ENCODE measurements at places on chromosomes 1 and 21. TPM values are rescaled to one million over a fixed set of nuclear protein-coding genes. Genes with fewer than 3 reads are reported as not detected.

Gene TMEM82
- total RNA-seq, result not detected

Gene PDZK1
- not detected for total RNA-seq

DNA sequence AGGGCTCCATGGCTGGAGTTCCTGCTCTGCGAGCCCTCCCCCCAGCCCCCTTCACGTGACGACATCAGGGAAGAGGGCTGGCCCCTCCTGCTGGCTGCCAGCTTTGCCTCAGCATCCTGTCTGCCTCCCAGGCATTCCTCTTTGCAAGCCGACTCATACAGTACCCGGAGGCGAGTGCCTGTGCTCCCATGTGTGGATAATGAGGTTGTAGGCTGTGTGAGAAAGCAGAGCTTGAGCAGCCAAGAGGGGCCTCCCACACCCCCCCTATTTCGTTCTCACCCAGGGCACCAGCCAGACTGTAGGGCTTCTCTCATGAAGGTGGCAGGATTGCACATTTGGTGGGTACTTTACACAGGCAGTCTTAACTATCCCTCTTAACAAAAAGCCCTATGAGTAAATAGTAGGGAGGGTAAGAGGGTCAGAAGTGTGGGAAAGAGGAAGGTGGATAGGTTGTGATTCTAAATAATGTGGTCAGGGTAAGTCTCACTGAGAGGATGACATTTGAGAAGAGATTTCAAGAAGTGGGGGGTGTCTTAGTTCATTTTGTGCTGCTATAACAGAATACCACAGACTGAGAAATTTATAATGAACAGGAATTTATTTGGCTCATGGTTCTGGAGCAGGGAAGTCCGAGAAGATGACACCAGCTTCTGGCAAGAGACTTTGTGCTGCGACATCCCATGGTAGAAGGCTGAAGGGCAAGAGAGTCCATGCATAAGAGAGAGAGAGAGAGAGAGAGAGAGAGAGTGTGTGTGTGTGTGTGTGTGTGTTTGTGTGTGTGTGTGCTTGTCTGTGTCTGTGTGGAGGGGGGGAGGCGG, 113.5 kb downstream of the OMA1 start:
- no peaks in the 10 kb centered on the region for H3K36me3 ChIP-seq
- no peak overlapping the region for H3K27ac ChIP-seq
- no peak overlapping the region for H3K4me3 ChIP-seq

DNA sequence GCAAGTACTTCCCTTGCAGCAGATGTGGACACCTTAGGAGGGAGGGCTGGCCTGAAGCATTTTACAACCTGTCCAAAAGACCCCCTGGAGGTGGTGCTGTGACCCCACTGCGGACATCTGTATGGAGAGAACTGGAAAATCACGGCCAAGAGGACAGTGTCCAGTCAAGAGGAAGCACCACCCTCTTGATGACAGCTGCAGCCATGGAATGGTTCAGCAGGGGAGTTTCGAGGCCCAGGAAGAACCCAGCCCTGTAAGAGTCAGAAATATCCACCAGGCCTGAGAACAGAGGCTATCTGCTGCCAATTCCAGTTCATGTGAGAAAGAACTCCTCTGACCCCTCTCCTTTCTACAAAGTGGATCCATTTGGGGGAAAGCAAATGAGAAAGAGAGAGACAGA, 126.8 kb downstream of the PLXNA2 start:
- no peaks in the 10 kb centered on the region for H3K27me3 ChIP-seq
- H3K36me3 ChIP-seq, result no peaks in the 10 kb centered on the region
- DNase-seq, result no peak
- no peak overlapping the region for H3K4me3 ChIP-seq
- no peak overlapping the region for H3K27ac ChIP-seq
- no peaks in the 10 kb centered on the region for H3K4me1 ChIP-seq

Gene RBM11
- total RNA-seq, result 0.76 TPM

Gene CLCNKA
- total RNA-seq, result not detected

DNA sequence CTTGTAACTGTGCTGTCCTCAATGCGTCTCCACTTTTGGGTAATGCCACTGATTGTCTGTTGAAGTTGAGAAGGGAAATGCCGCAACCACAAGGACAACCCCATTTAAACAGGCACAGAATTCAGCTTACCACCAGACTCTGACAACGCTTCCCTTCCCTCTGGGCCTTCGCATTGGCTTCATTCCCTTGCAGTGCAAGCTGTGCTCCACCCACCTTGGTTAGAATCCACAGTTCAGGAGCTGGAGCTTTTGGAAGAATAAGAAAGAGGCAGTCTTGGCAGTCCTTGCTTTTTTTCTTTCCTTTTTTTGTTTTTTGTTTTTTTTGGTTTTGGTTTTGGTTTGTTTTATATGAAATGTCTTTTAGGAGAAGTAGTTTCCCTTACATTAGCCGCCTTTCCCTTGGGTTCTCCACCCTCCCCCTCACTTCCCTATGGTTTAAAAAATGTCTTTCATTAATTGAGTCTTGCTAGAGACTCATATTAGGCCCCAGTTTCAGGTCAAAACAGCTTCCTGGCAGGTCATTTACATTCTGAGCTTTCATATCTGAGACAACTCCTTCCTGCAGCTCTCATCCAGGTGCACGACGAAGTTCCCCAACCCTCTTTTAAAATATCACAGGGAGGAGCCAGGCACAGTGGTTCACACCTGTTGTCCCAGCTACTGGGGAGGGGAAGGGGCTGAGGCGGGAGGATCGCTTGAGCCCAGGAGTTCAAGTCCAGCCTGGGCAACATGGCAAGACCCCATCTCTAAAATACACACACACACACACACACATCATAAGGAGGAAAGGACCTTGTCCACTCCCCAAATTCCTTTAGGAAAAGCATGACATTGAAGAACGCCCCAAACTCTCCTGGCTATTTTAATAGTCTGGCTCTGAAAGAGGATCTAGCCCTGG, 20.7 kb upstream of the LAX1 start:
- H3K4me1 ChIP-seq, result peaks cover 10% of the 10 kb centered on the region
- H3K27ac ChIP-seq, result peak overlapping the region; percentile 48
- H3K27me3 ChIP-seq, result no peaks in the 10 kb centered on the region
- H3K36me3 ChIP-seq, result peaks cover 33% of the 10 kb centered on the region

DNA sequence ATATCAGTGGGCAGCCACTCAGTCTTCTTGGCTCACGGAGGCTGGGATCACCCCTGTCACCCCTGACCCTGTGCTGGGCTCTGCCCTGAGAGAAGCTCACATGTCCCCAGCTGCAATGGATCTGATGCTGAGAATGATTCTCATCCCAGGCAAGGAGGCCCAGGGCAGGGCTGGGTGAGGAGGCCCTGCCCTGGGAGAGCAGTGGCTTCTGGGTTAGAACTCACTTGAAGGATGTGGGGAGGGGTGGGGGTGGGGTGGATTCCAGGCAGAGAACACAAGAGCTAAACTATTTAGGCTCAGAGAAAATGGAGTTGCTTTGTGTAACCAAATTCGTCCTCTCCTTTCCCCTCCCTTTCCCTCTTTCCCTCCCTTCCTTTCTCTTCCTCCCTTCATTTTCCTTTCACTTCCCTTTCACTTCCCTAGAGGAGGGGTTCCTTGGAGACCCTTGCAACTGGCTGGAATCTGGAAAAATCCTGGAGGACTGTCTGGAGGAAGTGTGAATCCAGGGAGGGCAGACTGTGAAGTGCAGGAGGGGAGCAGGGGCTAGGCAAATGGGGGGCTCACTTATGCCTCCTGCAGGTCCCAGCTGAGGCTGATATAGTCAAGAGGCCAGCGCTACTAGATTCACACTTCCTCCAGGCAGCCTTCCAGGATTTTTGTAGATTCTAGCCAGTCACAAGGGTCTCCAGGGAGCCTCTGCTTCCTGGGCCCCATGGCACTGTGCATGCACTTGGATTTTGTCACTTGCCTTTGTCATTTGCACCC, 47.0 kb downstream of the IGSF21 start:
- no peaks in the 10 kb centered on the region for H3K36me3 ChIP-seq
- H3K27me3 ChIP-seq, result no peaks in the 10 kb centered on the region
- H3K4me3 ChIP-seq, result no peak overlapping the region
- no peak overlapping the region for H3K27ac ChIP-seq

Gene MARCKSL1
- total RNA-seq, result 27.5 TPM

GRCh38 chr1:168084396-168085231, 52.1 kb downstream of the GPR161 start:
- peak; percentile 36 for DNase-seq
- H3K4me1 ChIP-seq, result no peaks in the 10 kb centered on the region
- H3K27ac ChIP-seq, result no peak overlapping the region
- H3K36me3 ChIP-seq, result peaks cover 2% of the 10 kb centered on the region
- no peak overlapping the region for H3K4me3 ChIP-seq

Gene KMO
- not detected for total RNA-seq

Data from CD4-positive, CD25-positive, alpha-beta regulatory T cell (primary cell).